NCI-H748 treated with DMSO at 0.1 percent for 48 hours (cell line): ENCODE measurements at places on chromosomes 3 and 15.

GRCh38 chr15:61828860-61829513, 231.3 kb downstream of the VPS13C start:
- DNase-seq: no peak

- DNase-seq: no peak
Measured at GRCh38 chr15:99487337-99487730, 78.5 kb upstream of the MEF2A start.

DNA sequence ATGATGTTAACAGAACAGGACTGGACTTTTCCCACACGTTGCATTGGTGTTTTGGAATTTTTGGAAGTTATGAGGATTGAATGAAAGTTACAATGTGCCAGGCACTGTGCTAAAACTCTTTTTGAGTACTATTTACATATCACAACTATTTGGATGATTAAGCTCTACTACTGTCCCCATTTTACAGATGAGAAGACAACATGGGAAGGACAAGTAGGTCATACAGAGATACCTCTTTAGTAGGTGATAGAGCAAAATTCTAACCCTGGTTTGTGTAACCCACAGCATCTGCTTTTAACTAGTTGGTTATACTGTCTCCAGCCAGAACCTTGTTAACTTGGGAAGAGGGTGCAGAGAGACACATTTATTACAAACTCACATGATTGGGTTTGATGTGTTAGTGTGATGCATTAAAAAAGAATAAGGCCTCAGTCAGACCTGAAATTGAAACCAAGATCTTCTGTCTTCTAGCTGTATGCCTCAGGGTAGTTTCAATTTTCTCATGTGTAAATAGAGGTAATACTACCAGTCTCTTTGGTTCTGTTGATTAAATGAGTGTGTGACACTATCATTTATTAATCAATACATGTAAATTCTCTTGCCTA, 1.4 kb downstream of the NDUFB4 start:
- DNase-seq: no peak

DNA sequence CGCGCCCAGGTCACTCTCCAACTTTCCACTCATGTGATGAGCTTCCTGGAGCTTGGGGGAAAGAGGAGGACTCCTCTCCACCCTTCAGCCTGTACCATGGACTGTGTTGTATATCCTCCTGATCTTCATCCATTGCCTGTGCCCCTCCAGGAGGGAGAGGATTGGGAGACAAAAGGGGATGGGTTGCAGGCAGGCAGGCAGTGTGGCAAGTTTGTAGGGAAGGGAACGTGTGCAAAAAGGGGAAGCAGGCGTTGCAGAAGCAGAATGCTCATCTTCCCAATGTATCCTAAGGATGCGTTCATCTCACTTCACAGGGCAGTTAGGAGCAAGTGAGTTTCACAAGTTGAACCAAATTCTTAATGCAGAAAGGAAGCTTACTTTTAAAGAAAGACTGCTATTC, 28.1 kb upstream of the GHSR start:
- DNase-seq: no peak

- no peak for DNase-seq
Measured at GRCh38 chr3:185815391-185816282, 9.2 kb downstream of the IGF2BP2 start.

DNA sequence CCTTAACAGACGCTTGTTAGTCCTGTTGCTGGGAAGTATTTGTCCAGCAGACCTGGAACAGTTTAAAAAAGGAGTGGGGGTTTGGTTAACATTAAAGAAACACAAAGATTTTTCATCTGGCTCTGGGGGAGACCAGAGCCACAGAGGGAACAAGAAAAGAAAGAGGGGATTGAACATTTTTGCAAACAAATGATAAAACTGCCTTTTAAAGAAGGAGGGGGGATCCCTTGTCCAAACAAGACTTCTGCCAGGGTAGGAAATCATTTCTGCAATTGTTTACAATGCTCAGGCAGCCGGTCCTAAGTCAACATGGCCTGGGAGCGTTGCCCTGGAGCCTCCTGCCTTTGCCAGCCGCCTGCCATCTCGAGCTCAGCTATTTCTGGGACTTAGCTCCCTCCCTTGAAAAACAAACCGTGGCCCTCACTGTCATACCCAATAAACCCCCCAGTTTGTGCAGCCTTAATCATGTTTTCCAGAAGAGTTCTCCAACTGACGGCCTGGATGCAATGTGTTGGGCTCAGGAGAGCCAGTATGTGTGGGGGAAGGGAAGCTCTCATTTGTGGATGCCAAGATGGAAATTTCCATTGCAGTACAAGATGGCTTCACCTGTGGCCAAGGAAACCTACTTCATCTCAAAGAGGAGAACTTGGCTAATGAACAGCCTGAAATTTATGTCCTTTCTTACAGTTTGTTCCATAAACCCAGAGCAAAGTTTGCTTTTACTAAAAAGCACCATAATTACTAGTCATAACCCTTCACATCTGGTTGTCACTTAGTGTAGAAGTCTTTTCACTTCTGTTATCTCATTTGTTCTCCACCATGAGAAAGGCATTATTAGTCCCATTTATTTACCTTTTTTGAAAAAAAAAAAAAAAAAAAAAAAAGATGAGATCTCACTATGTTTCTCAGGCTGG, 75.9 kb upstream of the RNU6-1 start:
- DNase-seq: peak; percentile 84

DNA sequence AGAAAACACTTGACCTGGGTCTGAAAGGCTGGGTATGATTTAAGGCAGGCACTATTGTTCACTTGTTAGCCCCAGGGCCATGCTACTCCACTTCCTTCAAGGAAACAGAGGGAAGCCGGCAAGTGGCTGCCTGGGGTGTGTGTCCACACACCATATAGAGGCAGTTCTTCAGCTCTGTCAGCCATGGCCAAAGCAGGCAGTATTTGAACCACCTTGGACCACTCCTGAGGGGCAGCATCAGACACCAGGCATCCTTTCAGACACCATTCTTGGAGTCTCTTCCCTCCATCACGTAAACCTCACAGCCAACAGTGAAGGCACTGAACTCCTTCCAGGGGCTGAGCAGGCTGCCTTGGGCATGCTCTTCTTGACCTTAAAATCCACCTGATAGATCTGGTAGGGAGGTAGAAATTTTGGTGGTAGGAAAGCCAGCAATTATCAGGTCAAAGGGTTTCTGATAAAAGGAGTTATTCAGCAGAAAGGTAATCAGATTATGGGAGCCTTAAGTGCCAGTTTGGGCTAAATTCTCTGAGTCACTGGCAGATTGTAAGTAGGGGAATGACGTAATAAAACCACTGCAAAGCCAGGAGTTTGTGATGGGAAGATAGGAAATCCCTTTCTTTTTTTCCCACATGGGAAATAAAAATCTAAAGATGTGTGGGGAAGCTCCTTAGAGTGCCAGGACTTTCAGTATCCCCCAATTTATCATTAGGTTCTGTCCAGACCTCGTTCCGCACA, 20.2 kb downstream of the TGFBR2 start:
- DNase-seq: no peak

DNA sequence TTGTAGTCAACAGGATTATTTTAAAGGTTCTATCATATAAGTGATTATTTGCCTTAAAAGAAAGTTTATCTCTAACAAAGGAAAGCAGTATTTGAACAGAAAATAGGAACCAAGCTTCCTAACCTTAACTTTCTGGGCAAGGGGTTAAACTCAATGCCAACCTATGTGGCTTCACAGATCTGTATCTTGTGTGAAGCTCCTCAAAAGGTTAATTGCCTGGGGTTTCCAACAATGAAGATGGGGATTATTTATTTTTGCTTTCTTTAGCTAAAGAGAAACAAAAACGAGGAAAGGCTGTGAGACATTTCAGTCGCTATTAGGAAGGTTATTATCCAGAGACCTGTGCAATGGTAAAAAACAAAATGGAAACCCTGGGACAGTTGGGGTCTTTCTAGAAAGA, 1.1 kb upstream of the WDR82 start:
- no peak for DNase-seq

DNA sequence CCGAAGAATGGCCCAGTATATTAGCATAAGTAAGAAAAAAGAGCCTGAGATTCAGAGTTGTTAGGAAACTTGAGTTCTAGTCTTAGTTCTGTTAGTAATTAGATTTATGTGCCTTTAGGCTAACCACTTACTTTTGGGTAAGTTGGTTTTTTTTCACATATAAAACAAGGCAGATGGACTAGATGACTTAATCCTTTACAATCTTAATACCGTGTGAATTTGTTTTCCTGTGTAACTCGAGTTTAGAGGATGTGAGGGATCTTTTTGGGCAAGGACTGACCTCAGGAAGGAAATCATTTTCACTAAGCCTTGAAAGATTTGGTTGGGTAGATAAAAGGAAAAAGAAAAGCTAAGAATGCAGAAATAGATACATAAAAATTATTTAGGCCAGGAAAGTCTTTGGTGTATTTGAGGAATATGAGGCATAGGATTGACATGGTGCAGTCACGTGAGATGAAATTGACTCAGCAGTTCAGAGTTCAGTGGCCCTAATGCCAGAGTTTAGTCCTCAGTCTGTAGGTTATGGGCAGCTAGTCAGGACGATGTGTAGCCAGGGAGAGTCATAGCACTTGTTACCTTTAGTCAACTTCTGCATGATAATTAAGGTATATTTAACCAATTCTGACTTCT, 34.6 kb downstream of the PAK2 start:
- DNase-seq: no peak

DNA sequence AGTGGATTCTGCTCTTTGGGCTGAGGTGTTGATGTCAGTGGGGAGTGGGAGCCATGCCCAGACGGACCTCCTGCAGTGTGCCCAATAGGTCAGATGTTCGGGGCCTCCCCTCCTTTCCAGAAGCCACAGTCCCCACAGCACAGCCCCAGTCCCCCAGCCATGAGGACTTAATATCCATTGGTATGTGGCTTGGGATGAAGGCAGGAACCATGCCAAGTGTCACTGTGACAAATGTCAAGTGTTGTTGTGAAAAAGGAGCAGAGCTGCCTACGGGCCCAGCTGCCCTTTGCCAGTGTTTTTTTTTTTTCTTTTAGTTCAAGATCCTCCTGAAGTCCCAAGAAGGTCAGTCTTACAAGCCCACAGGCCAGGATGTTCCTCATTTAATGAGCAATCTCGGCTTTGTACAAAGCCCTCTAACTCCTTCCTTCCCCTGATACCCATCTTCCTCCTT, 12.2 kb downstream of the SEMA3G start:
- no peak for DNase-seq

DNA sequence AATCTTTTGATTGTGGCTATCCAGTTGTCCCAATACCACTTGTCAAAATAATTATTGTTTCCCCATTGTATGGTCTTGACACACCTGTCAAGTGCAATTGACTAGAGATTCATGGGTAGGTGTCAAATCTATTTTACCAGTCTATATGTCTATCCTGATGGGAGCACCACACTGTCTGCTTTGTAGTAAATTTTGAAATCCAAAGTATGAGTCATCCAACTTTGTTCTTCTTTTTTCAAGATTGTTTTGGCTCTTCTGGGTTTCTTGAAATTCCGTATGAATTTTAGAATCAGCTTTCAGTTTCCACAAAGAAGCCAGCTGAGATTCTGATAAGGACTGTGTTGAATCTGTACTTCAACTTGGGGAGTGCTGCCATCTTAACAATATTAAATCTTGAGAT, 71.9 kb downstream of the CSNK1G1 start:
- DNase-seq: no peak

DNA sequence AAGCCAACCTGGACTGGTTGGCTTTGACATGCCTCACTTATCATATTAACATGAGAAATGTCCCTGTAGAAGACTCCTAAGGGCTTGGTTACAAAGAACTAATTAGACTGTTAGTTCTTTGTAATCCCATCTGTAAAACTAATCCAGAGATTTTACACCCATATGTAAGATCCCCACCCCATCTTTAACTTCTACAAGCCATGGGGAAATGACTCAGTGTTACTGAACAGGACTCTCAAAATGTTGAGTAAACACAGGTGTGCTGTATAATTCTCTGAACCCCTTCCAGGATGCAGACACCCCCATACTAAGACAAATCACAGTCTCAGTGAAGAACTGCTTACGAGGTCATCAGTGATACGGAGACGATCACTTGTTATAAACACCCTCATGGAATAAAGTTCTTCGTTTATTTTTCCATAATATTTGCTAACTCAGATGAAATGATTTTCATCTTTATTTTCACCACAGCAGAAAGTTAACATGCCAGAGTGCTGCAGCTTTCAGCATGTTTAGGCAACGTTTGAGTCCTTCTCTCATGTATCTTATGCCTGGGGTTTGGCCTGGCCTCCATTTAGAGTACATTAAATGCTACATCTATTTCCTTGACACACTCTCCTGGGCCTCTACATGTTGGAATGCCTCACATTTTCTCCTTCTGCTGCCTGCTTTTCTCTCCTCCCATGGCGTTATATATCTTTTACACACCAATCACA, 55.3 kb upstream of the LEKR1 start:
- DNase-seq: no peak

- DNase-seq: no peak
Measured at GRCh38 chr3:72346526-72346926, 501.7 kb downstream of the SHQ1 start.

- DNase-seq: no peak
Measured at GRCh38 chr3:138187296-138188012, at the start of gene ARMC8. ARMC8 (plus strand) TSS chr3:138187301; CDS start chr3:138187555, 254 bp downstream.

DNA sequence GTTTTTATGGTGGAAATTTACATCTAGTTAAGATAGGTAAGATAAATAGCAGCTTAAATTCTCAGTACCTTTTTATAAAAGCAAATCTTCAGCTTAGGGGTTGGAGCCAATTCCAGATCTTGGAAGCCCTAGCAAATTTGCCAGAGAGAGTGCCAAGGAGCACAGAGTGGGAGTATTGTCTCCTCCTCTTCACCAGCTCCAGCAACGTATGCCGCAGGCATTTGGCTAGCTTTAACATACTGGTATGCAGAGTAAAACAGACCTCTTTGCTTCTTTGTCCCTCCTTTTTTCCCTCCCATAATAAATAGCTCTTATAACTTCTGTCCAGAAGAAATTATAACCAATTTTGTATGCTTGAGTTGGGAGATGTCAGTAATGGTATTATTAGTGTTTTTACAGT, 140.4 kb downstream of the DIPK2A start:
- DNase-seq: no peak

DNA sequence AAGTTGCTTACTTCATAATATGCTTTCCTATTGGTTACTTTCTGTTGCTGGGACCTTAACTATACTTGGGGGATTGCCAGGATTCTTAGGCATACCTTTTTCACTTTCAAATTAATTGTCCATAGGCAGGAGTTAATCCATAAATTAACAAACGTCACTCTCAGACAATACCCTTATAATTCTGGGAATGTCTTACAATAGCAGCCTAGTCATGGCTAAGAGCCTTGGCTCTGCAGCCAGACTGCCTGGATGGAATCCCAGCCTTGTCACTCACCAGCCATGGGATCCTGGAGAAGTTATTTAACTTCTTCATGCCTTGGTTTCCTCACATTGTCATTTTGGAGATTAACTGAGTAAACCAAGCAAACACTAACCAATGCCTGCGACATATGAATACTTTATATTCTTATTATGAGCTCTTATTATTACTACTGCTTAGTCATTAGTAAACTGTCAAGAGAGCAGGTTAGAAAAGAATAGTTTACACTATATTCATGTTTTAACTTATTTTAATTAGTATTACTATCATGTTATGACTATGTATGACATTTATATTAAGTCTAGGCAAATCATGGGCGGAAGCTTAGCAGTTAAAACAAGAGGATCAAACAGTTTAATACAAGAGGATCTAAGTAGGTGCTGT, 29.0 kb downstream of the GYG1 start:
- no peak for DNase-seq

- no peak for DNase-seq
Measured at GRCh38 chr3:128066114-128066513, 13.9 kb downstream of the SEC61A1 start.

GRCh38 chr3:149122721-149123578, 6.5 kb upstream of the HPS3 start:
- DNase-seq: no peak
